Stimulated activated CD8-positive, alpha-beta memory T cell treated with anti-CD3 and anti-CD28 coated beads, Interleukin-2, amount 100 ng/mL, for 48 hours (primary cell): ENCODE measurements at places on chromosomes 1 and 21.

- DNase-seq = no peak
Measured at GRCh38 chr1:3319874-3320245, 134.6 kb upstream of the ARHGEF16 start.

DNA sequence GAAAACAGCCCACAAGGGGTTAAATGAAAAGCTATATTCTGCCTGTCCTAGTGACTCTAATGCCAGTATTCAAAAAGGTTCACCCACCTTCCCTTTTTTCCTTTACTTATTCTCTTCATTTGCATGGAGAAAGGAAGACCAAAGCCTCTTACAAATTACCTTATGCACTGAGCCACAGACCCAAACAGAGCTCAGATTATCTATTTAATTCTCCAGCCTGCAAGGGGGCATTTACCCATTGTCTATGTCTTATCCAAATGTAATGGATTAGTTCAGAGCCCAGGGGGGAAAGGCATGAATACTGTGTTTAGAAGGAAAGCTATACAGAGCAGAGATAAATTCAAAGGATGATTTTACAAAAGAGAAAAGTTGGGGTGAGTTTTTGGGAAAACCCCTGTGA is 388.5 kb downstream of the OMA1 start:
- no peak for DNase-seq

DNA sequence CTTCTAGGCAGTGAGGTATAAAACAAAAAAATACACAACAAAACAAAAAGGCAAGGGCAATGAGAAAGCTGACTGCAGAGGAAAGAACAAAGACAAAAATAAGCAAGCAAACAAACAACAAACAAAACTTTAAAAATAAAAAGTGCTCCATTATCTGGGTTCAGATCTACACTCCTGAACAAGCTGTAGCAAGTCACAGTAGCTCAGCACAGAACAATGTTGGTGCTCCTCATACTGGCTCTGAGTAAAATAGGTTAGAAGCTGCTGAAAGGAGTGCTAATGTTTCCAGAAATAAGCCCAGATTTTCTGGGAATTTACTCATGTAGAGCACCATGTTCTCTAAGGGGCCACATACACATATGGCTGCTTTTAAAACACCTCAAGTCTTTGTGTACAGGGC is 16.6 kb upstream of the DUSP10 start:
- DNase-seq = no peak

DNA sequence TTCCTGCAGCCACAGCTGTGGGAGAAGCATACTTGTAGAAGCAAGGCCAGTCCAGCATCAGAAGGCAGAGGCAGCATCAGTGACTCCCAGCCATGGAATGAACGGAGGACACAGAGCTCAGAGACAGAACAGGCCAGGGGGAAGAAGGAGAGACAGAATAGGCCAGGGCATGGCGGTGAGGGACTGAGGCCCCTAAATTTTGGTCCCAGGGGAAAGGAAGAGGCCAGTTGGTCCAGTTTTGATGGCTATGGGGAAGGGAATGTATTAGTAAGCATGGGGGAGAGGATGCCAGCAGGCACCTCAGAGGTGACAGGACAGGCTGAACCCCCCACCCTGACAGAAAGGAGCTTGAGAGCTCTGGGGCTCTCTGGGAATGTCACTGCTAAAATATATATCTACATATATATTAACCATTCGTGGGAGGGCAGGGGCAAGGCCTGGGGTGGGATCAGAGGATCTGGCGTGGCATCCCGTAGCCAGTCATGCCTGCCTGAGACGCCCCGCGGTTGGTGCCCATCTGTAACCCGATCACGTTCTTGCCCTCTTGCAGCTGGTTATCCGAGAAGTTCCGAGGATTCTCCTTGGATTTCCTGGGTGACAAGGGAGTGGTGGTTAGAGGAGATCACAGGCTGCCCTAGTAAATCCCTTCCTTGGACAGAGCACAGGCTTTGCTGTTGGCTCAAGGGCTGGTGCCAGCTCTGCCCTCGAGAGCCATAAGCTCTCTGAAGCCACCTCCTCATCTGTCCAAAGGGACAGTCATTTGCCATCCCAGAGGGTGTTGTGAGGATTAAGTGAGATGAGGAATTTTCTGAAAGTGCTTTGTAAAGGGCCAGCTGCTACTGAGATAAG is 6.7 kb downstream of the TAGLN2 start:
- no peak for DNase-seq

- DNase-seq = no peak
Measured at GRCh38 chr1:56507925-56508522, 71.3 kb downstream of the PLPP3 start.

GRCh38 chr1:238672262-238672661 is 714.1 kb upstream of the CHRM3 start:
- DNase-seq = no peak

- no peak for DNase-seq
Measured at GRCh38 chr1:178644308-178645120, 80.5 kb upstream of the RALGPS2 start.

GRCh38 chr1:246295968-246296367 is 211.1 kb downstream of the SMYD3 start:
- DNase-seq = no peak

DNA sequence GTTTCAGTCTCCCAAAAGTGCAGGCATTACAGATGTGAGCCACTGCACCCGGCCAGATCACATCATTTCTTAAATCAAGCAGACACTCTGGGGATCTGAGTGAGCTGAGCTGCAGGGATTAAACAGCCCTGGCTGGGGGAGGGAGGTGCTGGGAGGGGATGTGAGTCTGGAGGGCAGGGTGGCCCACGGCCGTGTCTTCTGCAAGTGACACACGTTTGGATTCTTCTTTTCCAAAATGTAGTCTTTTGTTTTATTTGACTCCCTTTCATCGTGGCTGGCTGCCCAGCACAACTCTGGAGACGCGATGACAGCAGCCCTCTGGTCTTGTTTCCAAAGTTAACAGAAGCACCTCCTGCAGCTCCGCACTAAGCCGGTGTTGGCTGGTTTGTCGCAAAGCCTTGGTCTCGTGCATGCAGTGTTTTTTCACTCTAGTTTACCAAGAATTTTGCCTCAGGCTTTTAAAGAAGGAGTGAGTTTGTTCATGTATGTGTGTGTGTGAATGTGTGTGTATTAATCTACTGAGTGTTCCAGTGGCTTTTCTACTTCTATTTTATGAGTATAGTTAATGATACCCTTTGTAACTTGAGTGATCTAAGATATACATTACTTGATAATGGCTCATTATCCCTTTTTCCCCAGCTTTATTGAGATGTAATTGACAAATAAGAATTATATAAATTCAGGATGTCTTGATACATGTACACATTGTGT is 2.8 kb upstream of the KRTAP10-5 start:
- DNase-seq = no peak

GRCh38 chr21:36454093-36454531 is 25.8 kb downstream of the CLDN14 start:
- no peak for DNase-seq

DNA sequence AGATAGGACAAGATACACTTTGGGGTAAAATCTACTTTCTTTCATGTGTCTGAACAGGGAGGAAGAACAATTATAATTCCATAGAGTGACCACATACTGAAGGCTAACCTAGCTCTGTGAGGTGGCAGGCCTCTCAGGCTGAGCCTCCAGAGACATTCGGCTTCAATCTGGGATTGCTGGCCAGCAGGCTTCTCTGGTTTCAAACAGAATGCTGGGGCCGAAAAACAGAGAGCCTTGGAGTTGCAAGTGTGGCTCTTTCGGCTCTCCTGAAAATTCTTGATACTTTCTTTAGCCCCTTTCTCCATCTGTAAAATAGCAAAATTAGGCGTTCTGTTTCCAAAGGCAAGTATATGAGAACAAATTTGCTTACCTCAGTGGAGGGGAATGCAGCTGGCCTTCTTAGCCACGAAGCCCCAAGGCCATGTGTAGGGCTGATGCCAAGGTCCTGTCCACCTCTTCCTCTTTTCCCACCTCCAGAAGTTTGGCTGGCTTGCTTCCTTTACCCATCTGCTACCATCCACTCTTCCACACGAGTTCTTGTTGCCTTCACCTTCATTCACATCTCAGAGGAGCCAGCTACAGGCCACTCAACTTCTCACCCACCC is 30.0 kb upstream of the UBE2U start:
- no peak for DNase-seq

DNA sequence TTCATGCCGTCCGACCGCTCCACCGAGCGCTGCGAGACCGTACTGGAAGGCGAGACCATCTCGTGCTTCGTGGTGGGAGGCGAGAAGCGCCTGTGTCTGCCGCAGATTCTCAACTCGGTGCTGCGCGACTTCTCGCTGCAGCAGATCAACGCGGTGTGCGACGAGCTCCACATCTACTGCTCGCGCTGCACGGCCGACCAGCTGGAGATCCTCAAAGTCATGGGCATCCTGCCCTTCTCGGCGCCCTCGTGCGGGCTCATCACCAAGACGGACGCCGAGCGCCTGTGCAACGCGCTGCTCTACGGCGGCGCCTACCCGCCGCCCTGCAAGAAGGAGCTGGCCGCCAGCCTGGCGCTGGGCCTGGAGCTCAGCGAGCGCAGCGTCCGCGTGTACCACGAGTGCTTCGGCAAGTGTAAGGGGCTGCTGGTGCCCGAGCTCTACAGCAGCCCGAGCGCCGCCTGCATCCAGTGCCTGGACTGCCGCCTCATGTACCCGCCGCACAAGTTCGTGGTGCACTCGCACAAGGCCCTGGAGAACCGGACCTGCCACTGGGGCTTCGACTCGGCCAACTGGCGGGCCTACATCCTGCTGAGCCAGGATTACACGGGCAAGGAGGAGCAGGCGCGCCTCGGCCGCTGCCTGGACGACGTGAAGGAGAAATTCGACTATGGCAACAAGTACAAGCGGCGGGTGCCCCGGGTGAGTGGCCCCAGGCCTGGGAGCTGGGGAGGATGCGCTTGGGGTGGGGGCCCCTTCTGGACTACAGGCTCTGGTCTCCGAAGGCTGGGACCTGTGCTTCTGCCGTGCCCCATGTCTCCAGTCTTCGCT is 1.1 kb downstream of the SKI start:
- no peak for DNase-seq

GRCh38 chr1:241356519-241357365 is at the start of gene RGS7:
RGS7 (minus strand) TSS chr1:241357205.
- DNase-seq = no peak

DNA sequence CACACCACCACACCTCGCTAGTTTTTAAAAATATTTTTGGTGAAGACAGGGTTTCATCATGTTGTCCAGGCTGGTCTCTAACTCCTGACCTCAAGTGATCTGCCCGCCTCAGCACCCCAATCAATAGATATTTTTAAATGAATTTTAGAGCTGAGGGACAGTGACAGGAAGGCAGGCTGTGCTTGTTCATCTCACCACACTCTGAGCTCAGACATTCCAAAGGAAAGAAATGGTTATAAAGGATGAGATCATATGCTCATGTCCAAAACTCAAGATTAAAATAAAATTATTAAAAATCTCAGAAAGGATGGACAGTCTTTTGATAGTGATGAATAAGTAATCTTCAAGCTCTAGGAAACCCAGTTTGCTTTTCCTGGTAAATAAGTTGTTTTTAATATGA is 40.9 kb downstream of the L1TD1 start:
- DNase-seq = no peak

- no peak for DNase-seq
Measured at GRCh38 chr1:44413740-44414139, 8.7 kb downstream of the RNF220 start.

DNA sequence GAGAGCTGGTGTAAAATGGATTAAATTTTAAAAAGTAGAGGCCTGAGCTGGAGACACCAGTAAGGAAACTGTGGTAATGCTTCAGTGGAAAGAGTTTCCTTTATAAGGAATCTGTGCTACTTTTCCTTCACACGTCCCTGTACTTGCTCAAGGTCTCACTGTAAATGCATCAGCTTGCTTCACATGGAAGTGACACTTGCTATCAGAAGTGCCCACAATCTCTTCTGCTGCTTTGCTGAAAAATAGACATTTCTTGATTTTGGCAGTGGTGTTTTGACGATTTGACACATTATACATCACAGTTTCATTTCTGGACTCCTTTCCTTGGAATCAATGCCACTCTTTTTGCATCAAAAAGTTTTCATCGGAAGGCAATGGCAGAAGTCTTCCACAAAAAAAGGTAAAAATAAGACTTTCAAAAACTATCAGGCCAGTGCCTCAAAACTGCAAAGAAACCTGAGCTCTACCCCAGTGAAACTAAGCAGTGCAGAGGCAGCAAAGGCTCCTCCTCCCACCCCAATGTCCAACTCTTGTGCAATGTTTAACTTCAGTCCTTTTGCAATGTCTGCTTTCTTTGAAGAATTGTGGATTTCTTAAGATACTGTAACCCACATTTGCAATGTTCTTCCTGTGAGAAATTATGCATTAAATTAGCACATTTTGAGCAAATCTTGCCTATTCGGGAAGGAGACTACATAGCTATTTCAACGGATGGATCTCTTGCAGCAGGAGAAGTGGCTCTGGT is 18.4 kb upstream of the TSPAN2 start:
- no peak for DNase-seq

GRCh38 chr1:152448095-152448494 is 34.0 kb upstream of the CRNN start:
- no peak for DNase-seq

DNA sequence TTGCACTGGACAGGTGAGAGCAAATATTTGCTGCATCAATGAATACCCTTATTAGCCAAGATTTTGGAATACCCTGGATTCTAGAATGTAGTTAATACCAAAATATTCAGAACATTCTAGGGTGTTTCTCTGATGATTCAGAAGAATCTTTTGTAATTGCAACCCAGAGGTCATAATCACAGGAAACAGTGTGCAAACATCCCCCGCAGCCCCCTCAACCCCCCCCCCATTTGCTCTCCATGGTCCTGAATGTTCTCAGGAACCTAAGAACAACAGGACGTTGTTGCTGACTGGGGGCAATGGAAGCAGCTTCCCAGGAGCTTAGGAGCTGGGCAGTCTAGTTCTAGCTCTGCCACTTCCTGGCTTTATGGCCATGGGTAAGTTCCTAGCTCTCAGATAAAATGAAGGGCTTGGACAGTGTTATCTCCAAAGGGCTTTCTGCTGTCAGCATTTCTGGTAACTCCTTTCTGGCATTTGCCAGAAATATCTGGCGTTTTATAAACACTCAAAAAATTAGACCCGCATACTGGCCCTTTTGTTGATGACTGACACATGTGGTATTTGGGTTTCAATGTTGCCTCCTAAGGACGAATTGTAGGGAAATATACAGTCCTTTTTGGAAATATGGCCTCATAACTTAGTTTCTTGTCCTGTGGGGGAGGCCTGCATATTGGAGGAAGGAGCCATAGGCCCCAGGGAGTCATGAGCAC is 178.6 kb downstream of the RRAGC start:
- no peak for DNase-seq

DNA sequence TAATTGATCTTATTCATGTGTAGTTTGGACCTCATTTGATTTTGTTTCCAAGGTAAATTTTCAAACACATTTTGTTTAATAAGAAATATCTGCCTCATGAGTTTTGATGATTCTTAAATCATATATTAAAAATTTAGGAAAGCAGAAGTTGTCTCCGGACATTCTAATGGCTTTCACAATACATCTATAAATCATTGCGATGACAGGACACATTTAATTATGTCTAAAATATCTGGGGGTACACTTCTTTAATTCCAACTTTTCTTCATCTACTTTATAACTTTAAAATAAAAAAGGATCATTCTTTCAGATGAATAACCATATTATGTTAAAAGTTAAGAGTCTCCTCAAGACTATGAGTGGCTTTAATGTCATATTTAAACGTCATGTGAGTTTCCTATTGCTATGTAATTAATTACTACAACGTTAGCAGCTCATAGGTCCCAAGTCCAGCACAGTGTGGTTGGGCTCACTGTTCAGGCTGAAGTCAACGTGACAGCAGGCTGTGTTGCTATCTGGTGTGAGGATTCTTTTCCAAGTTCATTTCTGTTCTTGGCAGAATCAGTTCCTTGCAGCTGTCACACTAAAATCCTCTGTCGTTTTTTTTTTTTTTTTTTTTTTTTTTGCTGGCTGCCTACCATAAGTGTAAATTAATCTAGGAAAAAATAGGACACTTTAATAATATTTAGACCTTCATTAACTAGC is 893.5 kb downstream of the LTN1 start:
- DNase-seq = no peak

GRCh38 chr1:22325531-22326371 is 125.9 kb upstream of the ZBTB40 start:
- no peak for DNase-seq
